ENCODE measurements at places on chromosomes 3 and 15.

- no peak for DNase-seq
These were observed 19.4 kb downstream of the RBP1 start for GRCh38 chr3:139519998-139520737.

- DNase-seq, result no peak
These were observed 51.0 kb upstream of the TSC22D2 start for GRCh38 chr3:150357140-150357539.

GRCh38 chr3:10855871-10856662, 40.0 kb downstream of the SLC6A11 start:
- DNase-seq, result no peak

DNA sequence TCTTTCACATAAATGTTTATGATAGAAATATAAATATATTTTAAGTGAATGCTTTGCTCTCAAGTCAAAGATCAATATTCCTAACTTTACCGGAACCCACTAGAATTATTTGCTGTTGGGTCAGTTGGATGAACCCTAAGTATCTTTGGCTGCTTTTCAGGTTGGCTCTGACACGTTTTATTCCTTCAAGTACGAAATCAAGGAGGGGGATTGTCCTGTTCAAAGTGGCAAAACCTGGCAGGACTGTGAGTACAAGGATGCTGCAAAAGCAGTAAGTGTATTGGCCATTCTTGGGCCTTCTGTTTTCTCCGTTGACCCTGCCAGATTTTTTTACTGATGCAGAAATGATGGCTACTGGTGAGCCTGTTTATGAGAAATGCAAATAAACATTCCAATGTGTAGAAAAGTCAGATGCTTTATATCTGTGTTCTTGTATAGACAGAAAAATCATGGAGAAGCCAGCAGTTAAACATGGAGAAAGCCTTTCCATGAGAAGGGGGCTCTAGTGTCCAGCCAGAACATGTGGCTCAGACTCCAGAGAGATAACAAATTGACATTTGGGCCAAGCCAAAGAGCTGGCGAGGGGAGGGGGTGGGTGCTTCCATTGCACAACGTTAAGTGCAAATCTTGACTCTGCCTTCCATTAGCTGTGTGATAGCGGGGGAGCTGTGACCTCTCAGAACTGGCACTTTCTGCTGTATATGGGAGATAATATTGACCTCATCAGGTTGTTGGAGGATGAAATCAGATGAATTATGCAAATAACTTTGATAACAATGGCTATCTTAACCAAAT, 3.0 kb downstream of the KNG1 start:
- DNase-seq, result no peak

GRCh38 chr15:27863000-27863399, 236.1 kb downstream of the OCA2 start:
- DNase-seq, result no peak

- no peak for DNase-seq
These were observed 2.0 kb downstream of the RSRC1 start for GRCh38 chr3:158111861-158112260.

DNA sequence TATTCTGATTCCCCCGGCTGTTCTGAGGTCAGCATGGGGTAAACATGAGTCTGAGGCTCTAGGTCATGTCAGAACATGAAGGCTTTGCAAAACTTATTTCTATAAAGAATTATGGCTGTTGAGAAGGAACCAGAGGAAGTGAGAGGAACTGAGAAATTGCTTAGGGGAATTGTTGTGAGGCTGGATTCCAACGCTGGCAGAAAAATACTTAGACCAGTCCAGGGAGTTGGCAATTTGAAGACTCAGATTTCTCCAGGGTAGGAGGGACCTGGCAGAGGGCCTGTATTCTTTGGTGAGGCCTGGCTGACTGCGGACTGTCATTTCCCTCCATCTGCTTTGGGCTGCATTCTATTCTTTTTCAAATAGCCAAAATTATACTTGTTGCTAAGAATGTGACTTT, 155.5 kb downstream of the PLD1 start:
- DNase-seq, result no peak

DNA sequence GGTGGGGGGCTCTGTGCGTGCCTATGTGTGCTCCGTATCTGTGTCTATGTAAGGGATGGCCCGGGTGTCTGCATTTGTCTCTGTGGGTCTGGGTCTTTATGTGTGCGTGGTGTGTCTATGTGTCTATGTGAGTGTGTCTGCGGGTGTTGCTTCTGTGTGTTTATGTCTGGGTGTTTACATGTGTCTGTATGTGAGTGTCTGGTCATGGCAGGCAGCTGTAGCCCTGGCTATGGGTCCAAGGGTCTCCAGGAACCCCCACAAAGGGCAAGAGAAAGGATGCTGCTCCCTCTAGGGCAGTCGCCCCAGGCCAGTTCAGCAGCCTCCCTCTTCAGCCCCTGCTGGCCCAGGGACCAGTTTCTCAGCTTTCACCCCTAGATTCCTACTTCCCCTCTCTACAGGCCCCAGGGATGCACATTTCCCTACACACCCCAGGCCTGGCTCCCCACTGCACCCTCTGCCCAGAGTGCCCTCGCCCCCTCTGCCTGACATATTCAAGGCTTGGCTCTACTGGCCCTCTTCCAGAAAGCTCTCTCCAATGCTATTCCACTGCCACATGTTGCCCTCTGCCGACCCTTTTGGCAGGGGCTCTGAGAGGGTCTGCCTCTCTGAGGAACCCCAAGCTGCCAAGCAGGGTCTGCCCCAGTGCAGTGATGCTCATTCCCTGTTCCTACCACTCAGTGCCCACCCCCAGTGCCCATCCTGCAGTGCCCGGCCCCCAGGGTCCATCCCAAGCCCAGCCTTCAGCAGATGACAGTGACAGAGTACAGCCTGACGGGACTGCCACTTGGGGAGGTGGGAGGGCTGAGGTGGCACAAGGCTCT, 1.0 kb upstream of the MYL3 start:
- no peak for DNase-seq

DNA sequence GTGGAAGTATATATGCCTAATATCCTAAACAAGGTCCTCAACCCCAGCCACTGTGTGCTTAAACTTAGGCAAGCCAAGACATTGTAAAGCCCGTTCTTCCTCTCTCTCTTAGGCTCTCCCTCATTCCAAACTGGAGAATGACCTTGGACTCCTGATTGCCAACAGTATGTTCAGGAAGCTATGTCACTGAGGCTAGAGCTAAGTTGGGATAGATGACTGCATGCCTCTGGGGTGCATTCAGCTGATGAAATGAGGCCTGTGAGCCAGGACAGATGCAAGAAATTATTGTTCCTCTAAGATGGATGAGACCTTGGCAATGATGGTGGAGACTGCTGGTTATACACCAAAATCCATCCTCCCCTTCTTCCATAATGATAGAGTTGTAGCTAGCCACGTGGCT, 27.9 kb upstream of the TBC1D21 start:
- DNase-seq, result no peak

GRCh38 chr3:104952146-104952972, 414.4 kb upstream of the ALCAM start:
- DNase-seq, result no peak

- no peak for DNase-seq
These were observed 24.2 kb downstream of the ATP13A4 start for GRCh38 chr3:193530231-193531165.

DNA sequence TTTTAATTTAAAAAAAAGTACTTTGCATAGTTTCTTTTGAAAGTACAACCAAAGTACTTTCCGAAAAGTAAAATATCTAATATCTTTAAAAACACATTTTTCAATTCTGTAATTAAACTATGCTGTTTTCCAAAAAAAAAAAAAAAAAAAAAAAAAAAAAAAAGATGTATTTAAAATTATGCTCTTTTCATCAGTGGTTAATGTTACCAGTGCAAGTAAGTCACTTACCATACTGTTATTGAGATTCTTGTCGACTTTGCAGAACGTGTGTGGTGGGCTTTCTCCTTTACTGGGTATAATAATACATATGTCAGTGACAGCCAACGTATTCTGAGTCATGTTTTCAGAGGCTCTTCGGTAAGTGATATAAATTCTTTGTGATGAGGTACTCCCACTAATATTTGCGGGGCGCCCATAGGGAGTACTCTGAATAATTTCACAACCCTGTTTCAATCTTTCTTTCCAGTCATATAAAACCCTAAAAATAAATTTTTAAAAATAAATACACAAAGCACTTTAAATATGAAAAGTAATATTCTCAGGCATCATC, 39.9 kb downstream of the DENND4A start:
- DNase-seq, result no peak

- no peak for DNase-seq
These were observed 20.0 kb upstream of the PRR23E start for GRCh38 chr3:127172781-127173515.

- DNase-seq, result no peak
These were observed 20.4 kb downstream of the BMF start for GRCh38 chr15:40087991-40088928.
